Stimulated activated CD8-positive, alpha-beta memory T cell treated with anti-CD3 and anti-CD28 coated beads, Interleukin-2, amount 100 ng/mL, for 1 hour (primary cell): ENCODE measurements at places on chromosomes 3 and 15.

DNA sequence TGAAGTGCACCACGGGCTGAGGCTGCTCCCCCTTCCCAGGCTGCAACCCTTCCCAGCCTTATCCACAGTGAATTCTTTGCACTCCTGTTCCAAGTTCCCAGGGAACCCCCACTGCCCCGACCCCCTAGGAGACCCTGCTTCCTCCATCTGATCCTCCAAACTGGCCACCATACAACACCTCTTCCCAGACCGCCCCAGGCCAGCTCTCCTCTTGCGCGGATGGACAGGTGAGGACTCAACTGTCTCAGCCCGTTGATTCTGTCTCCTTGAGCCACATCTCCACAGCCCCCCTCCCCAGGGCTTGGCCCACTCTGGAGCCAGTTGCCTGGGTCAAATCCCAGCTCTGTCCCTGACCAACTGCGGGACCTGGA is 21.7 kb downstream of the GRIP2 start:
- no peak for DNase-seq

DNA sequence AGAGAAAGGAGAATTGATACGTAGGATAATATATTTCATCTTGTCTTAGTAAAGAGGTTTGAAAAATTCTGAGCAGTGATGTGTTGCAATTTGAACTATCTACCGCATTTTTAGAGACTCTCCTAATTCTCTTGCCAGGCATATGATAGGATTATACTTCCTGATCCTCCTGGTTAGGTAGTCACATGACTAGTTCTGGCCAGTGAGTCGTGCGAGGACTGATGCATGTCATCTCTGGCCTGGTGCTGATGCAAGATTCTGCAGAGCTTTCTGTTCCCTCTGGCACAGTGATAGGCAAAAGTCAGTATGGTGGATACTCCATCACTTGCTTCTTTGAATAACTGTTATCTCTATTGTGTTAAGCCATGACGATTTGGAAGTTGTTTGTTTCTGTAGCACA is 277.6 kb upstream of the NAALADL2 start:
- DNase-seq, result no peak

DNA sequence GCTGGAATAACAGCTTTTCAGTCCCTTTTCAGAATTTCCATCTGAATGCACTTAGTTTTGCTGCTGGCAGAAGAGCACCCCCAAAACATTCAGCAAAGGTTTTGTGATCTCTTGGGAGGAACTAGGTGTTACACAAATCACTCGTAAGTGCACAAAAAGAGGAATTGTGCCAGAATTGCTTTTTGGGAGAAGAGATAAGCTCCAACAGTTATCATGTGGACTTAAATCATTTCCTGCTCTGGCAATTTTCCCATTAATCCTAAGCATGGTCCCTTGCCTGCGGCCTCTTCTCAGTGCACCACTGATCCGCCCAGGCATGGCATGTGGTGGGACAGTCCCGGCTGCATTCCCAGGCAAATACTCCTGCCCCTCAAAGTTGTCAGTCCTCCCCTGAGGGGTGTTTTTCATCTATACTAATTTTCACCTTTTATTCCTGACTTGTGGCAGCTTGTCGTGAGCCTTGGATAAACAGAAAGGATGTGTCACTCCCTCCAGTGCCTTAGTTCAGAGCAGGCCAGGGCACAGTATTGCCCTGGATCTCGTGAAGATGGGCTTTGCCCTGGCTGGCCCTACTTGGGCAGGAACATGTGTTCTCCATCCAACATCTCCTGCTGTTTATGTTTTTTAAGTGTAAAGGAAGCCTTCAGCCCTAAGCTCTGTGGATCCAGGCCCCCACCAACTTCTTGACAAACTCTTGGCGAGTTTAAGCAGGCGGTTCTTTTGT is 44.6 kb upstream of the VILL start:
- no peak for DNase-seq

DNA sequence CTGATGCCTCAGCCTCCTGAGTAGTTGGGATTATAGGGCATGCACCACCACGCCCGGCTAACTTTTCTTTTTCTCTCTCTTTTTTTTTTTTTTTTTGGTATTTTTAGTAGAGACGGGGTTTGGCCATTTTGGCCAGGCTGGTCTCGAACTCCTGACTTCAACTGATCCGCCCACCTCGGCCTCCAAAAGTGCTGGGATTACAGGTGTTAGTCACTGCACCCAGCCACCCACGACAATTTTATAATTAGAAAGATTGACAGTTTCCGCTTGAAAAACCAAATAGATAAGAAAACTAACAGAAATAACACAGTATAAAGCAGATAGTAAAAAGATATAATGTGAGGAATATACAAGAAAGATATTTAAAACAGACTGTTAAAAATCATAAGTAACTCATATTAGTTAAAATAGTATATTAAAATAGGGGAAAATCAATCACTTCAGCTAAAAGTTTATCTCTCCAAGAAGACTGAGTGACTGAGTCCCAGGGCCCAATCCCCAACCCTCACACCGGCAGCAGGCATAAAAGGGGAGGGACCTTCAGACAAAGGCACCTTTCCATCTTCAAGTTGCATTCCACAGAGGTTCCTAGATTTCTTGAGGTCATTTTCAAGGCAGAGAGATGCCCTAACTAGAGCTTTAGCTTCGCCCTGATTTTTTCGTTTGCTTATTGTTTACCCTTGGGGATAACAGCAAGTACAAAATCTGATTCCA is 1.4 kb upstream of the WHAMM start:
- DNase-seq, result no peak

DNA sequence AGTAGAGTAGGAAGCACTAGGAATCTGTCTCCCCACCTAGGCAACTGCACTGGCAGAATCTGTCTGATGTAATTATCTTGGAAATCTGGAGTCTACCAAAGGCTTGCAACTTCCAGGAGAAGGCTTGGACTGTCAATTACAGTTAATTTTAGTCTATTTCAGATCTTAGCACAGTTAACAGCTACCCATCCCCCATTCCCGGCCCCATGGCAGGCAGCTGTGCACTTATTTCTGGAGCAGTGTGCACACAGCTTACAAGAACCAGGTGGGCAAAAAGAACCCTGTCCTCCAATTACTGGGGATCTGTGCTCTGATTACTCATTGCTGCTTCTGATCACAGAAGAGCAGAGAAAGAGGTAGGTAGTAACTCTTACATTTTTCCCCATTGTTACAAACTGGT is 12.3 kb upstream of the CDAN1 start:
- DNase-seq, result no peak

DNA sequence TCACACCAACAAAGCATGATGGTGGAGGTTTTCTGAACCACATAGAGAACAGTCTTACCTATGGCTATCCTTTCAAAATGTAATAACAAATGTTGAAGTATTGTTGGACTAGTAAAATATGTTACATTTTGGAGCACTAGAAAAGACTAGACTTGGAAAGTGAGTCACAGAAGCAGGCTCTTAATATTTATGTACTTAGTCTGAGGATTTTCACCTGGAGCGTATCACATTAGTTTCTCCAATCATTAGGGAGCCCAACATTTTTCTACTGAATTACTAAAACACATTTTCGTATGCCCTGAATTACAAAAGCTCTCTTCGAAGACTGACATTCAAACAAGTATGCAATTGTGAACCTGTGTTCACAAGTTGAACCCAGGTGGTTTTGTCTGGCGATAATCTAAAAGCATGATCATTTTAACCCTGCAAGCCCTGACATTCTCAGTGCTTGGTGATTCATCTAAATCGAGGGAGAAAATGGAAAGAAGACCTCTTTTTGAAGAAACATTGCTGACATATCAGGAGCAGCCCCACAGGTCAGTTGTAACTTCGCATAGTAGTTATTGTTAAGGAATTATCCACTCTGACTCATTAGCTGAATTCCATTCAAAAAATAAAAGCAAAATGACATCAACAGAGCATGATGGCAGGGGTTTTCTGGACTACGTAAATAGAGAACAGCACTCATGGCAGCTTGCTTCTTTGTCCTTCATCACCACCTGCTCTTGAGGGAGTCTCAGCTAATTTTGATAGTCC is 679.8 kb upstream of the NECTIN3 start:
- DNase-seq, result no peak

GRCh38 chr3:67648701-67649100 is 5.7 kb downstream of the SUCLG2 start:
- DNase-seq, result no peak

DNA sequence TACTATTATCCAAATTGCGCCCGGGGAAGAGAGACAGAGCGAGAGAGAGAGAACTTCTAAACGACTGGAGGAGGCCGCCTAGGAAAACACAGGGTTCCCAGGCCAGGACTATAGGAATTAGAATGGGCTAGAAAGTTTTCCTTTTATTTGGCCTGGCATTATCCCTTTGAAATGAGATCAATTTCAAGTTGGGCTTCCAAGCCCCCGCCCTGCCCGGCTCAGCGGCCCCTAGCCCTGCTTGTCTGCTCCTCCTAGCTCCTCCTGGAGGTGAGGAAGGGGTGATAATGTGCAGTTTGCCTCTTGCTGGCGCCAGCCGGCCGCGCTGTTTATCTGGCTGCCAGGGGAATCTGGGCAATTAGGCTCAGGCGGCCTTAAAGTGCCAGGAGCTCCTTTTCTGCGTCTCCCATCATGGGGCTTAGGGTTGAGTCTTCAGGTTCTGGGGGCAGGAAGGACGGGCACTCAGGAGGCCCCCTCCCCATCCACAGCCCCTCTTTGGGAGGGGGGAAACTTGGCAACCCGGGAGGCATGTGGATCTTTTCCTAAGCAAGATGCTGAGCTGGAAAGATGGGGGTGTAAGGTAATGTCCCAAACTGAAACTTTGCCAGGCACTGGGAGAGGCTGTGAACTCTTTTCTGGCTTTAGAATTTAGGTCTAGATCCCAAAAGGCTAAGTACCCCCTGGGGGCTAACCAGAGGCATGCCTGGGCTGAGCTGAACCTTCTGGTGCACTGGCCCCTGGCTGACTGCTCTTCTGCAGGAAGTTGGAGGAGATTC is 5.5 kb downstream of the SMAD6 start:
- DNase-seq, result no peak

DNA sequence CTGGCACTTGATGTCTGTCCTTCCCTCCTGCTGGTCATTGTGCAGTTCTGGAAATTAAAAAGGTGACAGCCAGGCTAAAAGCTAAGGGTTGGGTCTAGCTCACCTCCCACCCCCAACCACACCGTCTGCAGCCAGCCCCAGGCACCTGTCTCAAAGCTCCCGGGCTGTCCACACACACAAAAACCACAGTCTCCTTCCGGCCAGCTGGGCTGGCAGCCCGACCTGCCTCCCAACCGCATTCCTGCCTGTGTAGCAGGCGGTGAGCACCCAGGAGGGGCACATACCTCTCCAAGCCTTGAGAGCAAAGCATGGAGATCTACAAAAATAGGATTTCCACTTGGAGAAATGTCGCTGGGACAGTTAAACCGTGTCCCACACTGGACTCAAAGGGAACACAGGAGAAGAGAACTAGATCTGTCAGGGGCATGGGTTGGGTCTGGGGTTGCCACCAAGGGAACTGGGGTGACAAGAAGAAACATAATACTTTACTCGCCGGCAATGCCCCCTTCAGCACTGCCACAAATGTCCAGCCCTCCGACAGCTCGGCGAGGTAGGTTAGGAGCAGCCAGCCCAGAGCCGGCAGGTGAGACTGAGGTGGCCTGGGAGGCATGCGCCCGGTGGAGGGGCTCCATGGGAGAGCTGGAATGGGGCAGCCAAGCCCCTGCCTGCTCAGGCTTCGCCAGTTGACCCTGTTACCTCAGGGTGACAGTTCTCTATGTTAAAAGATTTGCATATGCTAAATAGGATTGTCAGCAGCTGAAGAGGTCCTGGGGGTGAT is 52.2 kb downstream of the EXOG start:
- DNase-seq, result no peak

DNA sequence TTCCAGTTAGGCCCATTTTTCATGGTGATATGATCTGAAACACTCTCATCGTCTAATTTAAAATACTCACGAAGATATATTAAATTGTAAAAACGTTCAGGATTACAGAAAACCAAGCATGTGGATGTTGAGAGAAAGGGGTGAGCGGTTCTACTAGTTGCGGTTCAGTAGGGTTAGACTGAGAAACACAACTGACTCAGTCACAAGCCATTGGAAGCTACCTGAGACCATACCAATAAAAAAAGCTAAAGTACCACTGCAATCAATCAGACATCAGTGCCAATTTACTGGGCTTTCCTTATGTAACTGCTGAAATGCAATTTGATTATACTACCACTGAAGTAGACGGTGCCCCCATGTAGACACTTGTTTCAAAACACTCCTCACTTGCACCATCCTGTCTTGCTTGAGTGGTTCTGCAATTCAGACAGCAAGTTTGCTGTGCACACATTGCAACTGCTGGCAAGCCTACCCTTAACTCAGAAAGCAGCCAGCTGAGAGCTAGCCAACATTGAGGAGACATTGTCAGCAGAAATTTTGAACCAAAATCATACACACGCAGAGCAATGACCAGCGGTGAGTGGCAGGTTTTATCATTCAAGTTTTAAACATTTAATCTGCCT is 368.7 kb upstream of the ARHGEF26 start:
- no peak for DNase-seq

- DNase-seq, result no peak
Observed at GRCh38 chr3:23435318-23435717, 232.2 kb downstream of the UBE2E2 start.

GRCh38 chr15:65747265-65747664 is 44.8 kb downstream of the DENND4A start:
- DNase-seq, result no peak

DNA sequence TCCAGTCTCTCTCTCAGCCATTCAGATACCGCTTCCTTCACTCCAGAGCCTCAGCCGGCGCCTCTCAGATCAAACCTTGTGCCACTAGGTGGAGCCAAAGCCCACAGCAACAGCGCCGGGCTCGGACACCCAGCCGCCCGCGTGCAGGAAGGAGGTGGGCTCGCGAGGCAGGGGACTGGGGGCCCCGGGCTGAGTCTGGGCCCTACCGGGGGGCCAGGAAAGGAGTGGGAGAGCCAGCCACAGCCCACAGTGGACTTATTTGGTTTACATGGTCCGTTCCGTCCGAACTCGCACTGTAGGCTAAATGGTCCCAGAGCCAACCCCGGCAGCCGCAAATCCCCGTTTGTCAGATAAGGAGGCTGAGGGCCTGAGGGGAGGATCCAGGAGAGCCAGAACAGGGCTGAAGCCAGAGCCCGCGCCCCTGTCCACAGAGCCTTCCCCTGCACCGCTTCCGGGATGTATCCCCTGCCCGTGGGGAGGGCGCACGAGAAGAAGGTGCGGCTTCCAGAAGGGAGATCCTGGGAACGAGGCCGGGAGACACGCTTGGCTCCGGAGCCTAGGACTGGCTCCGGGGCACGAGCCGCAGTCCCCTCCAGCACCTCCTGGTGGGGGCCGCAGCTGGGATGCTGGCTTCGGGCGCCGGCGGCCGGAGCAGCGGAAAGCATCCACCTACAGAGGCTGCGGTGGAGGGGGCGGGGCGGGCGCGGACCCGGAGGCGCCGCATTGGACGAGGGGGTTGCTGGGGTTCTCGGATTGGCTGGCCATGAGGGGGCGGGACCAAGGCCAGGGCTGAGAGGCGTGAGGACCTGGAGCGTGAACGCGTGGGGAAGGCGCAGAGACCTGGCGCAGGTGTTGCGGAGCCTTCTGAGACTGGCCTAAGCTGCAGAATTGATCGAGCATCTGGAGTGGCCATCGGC is 6.5 kb upstream of the CYP11A1 start:
- peak; percentile 93 for DNase-seq

DNA sequence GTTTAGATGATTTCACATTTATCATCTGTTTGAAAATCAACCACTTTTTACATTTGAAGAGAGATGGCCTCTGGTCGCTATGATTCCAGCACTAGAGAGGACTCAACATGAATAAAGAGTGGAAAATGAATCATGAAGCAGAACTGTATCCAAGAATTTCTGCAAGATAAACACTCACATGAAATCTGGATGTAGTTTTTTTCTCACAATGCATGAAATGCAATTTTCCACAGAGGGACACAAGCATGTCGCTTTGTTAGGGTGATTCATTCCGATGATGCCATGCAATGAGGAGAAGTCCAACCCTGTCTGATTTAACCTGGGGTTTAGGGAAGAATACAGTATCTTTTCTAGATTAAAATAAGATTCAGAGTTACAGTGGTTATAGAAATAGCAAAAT is 50.4 kb upstream of the ADCY5 start:
- DNase-seq, result no peak
